Hepatocyte (in vitro differentiated cells): ENCODE measurements at places on chromosomes 6 and 20. TPM values are rescaled to one million over a fixed set of nuclear protein-coding genes. Genes with fewer than 3 reads are reported as not detected.

- no peaks in the 10 kb centered on the region for H3K4me1 ChIP-seq
- H3K4me3 ChIP-seq = no peak overlapping the region
- DNase-seq = no peak
Measured at GRCh38 chr6:98579941-98580340, 254.4 kb upstream of the POU3F2 start.

- DNase-seq = no peak
- no peaks in the 10 kb centered on the region for H3K36me3 ChIP-seq
- H3K27ac ChIP-seq = no peak overlapping the region
- peaks cover 20% of the 10 kb centered on the region for H3K4me1 ChIP-seq
- no peaks in the 10 kb centered on the region for H3K27me3 ChIP-seq
- H3K4me3 ChIP-seq = no peak overlapping the region
Measured at GRCh38 chr6:139879823-139880356, 505.4 kb upstream of the CITED2 start.

GRCh38 chr6:19892260-19892659 lies 55.1 kb downstream of the ID4 start:
- H3K36me3 ChIP-seq = no peaks in the 10 kb centered on the region
- peak; percentile 48 for DNase-seq
- H3K27ac ChIP-seq = peak overlapping the region; percentile 39
- no peak overlapping the region for H3K4me3 ChIP-seq
- H3K27me3 ChIP-seq = no peaks in the 10 kb centered on the region

DNA sequence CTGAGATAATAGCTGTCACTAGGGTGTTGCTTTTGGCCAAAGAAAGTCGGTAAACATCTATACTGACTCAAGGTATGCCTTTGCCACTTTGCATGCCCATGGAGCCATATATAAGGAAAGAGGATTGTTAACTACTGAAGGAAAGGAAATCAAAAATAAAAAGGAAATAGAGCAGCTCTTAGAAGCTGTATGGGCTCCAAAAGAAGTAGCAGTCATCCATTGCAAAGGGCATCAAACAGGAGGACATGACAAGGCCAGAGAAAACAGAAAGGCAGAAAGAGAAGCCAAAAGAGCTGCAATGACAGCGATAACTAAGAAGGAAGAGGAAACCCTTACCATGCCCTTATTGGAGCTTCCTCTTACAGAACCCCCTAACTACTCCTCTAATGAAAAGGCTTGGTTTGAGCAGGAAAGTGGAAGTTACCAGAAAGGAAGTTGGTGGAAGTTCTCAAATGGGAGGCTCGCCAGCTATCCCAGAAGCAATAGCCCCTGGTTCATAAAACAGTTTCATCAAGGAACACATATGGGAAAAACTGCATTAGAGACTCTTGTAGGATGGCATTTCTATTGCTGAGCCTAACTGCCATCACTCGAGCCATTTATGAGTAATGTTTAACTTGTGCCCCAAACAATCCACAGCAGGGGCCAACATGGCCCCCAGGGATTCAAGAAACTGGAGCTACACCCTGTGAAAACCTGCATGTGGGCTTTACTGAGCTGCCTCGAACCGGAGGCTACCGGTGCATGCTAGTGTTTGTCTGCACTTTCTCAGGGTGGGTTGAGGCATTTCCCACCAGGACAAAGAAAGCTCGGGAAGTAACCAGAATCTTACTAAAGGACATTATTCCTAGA lies 7.0 kb downstream of the IL22RA2 start:
- no peaks in the 10 kb centered on the region for H3K27me3 ChIP-seq
- H3K4me1 ChIP-seq = no peaks in the 10 kb centered on the region
- H3K27ac ChIP-seq = no peak overlapping the region
- DNase-seq = no peak

- no peaks in the 10 kb centered on the region for H3K27me3 ChIP-seq
- H3K27ac ChIP-seq = no peak overlapping the region
- no peak for DNase-seq
- H3K4me1 ChIP-seq = no peaks in the 10 kb centered on the region
- H3K4me3 ChIP-seq = no peak overlapping the region
Measured at GRCh38 chr6:158488065-158488464, 71.8 kb upstream of the TMEM181 start.

GRCh38 chr6:152008779-152009178 lies 201.3 kb downstream of the ESR1 start:
- DNase-seq = no peak
- H3K4me1 ChIP-seq = no peaks in the 10 kb centered on the region
- no peaks in the 10 kb centered on the region for H3K36me3 ChIP-seq
- no peak overlapping the region for H3K27ac ChIP-seq
- H3K4me3 ChIP-seq = no peak overlapping the region

DNA sequence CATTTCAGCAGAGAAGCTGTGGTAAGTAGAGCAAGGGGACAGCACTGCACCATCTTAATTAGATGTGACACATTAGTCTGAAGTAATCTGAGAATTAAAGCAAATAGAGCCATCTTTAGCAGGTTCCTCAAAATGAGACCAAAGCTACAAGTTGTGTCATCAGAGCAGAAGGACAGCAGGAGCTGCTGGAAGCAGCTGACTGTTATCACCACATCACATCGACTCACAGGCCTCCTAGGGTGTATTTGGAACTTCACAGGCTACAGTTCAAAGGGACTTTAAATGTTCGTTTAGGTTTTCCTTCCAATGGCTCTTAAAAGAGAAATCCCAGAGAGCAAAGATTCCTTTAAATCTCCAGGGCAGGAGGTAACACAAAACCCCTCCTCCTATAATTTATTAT lies 69.5 kb downstream of the LCA5 start:
- H3K4me1 ChIP-seq = peaks cover 29% of the 10 kb centered on the region
- H3K27me3 ChIP-seq = no peaks in the 10 kb centered on the region
- DNase-seq = no peak
- H3K27ac ChIP-seq = no peak overlapping the region

GRCh38 chr20:38472513-38473366 lies at the start of gene RALGAPB:
RALGAPB (plus strand) TSS chr20:38472843; CDS start chr20:38488433, 15,590 bp downstream.
- H3K4me3 ChIP-seq = peak within 1 kb of the TSS; percentile 87
- H3K4me1 ChIP-seq = peaks cover 15% of the 10 kb centered on the region
- DNase-seq = peak; percentile 100
- H3K27ac ChIP-seq = peak within 1 kb of the TSS; percentile 81
- H3K27me3 ChIP-seq = no peaks in the 10 kb centered on the region

GRCh38 chr20:57851796-57852195 lies 142.0 kb upstream of the PMEPA1 start:
- no peak for DNase-seq
- no peaks in the 10 kb centered on the region for H3K36me3 ChIP-seq
- no peak overlapping the region for H3K4me3 ChIP-seq
- H3K27ac ChIP-seq = no peak overlapping the region
- H3K27me3 ChIP-seq = no peaks in the 10 kb centered on the region
- no peaks in the 10 kb centered on the region for H3K4me1 ChIP-seq

DNA sequence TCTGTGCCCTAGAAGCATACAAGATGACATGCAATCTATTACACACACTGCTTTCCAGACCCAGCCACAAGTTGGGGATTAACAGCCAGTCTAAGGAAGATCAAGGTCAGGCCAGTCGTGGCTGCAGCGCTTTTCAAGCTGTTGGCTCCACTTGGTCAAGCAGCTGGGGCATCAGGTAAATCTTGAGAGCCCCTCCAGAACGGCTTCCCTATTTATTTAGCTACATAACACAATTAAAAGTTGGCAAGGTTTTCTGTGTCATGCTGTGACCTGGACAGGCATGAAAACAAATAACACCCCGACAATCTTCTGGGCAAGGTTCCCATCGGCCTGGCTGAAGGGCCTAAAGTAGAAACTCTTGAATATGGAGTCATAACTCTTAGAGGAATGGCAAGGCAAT lies 524.3 kb downstream of the PRKN start:
- DNase-seq = no peak
- H3K27me3 ChIP-seq = no peaks in the 10 kb centered on the region
- H3K36me3 ChIP-seq = no peaks in the 10 kb centered on the region
- no peak overlapping the region for H3K27ac ChIP-seq
- H3K4me3 ChIP-seq = no peak overlapping the region

GRCh38 chr6:89289710-89290109 lies 25.4 kb downstream of the GABRR2 start:
- H3K4me1 ChIP-seq = no peaks in the 10 kb centered on the region
- H3K4me3 ChIP-seq = no peak overlapping the region
- DNase-seq = no peak
- no peaks in the 10 kb centered on the region for H3K36me3 ChIP-seq
- no peak overlapping the region for H3K27ac ChIP-seq

DNA sequence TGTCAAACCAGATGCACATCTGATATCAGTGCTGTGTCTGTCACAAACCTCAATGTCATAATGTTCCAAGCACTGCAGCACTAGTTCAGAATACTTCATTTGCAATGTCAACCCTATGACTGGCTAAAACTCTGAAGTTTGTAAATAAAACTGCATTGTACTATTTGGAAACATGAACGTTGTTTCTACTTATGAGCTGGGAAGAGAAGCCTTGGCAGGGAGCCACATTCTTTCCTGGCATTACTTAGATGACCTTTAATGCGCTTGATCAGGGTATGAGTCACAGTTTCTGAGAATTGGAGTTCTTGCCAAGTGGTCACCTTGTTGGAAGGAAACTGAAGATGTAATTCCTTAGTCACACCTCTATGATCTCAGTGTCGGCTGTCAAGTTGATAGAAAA lies 664.8 kb upstream of the MMS22L start:
- H3K4me1 ChIP-seq = no peaks in the 10 kb centered on the region
- no peak overlapping the region for H3K4me3 ChIP-seq

DNA sequence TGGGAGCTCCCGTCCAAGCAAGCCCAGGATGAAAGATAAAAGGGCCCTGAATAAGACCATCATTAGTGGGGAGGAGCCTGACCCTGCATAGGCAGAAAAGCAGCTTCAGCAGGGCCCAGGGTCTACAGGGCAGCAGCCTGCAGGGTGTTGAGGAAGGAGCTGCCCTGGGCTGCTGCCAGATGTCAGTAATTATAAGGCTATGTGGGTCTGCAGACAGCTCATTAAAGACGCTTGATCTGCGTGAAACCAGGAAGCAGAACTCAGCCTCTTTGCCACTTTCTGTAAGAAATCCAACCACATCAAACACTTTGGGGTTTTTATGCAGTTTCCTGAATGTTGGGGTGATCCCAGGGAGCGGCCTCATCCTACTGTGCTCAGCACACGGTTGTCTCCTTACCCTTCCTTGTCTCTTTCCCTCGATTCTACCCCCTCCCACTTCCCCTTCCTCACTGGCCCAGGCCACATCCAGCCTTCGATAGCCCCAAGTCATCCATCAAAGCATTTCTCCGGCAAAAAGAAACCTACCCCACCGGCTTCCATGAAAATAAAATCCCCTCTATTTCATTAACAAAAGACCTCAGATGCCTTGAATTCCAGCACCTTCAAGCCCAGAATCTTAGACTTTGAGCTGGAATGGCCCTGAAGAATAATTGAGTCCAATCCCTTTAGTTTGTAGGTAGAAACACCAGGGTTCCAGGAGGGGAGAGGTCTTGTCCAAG lies 1.0 kb upstream of the TGM6 start:
- H3K27ac ChIP-seq = no peak overlapping the region
- H3K27me3 ChIP-seq = no peaks in the 10 kb centered on the region

Gene KIAA1755
- polyA plus RNA-seq = 1.3 and 1.6 TPM in 2 replicates

Gene AIF1
- 7.2 and 12.8 TPM in 2 replicates for polyA plus RNA-seq

Gene PTGIS
- 25.4 and 27.4 TPM in 2 replicates for polyA plus RNA-seq

Gene EEF1A2
- 12.0 and 14.8 TPM in 2 replicates for polyA plus RNA-seq

Gene BTNL2
- polyA plus RNA-seq = 0.62 TPM in 1 of 2 replicates, not detected in the other

Gene OR2B6
- polyA plus RNA-seq = 0.17 TPM in 1 of 2 replicates, not detected in the other

Gene NHLRC1
- polyA plus RNA-seq = 0.99 and 1.6 TPM in 2 replicates

Gene CFAP61
- polyA plus RNA-seq = not detected in 2 replicates

Gene RAB44
- not detected in 2 replicates for polyA plus RNA-seq

Gene RBM24
- polyA plus RNA-seq = 0.29 and 0.39 TPM in 2 replicates

Gene LKAAEAR1
- polyA plus RNA-seq = 0.91 and 1.2 TPM in 2 replicates

Gene ADAM33
- 41.6 and 54.8 TPM in 2 replicates for polyA plus RNA-seq

Gene HLA-DMA
- polyA plus RNA-seq = 4.7 and 9.2 TPM in 2 replicates

Gene SAMD10
- polyA plus RNA-seq = 11.0 and 11.7 TPM in 2 replicates
